COR-L47 (cell line): ENCODE measurements at places on chromosomes 7 and 10.

- no peak for DNase-seq
Measured at GRCh38 chr7:140005754-140006503, 56.8 kb downstream of the PARP12 start.

DNA sequence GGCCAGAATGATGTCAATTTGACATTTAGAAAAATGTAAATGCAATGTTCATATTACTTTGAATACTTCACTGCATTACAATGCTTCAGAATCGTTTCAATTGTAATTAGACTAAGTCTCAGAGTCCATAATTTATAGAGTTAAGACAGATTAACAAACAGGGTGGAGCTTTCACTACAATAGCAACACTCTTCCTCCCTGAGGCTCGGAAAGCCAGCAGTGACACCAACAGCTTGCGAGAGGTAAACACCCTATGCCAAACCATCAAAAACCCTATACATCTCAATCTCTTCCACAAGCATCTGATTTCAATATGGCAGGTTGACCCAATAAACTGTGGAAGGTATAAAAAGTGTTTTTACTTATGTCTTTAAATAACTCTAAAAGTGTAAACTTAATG is 72.2 kb downstream of the DOCK4 start:
- DNase-seq: no peak

DNA sequence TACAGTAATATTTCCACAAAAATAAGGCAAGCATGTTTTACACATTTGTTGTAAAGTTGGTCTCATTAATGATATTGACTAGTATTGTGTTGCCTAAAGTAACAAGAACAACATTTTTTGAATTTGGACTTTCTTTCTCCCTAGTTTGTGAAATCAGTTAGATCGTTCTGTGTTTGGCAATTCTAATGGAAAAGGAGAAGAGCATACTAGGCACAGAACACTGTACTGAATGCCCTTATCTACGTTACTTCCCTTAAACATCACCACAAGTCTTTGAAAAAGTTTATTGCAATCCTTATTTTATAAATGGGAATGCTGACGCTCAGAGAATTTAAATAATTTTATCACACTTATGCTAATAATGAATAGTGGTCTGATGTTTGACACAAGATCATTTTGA is 372.2 kb downstream of the EXOC4 start:
- DNase-seq: no peak

DNA sequence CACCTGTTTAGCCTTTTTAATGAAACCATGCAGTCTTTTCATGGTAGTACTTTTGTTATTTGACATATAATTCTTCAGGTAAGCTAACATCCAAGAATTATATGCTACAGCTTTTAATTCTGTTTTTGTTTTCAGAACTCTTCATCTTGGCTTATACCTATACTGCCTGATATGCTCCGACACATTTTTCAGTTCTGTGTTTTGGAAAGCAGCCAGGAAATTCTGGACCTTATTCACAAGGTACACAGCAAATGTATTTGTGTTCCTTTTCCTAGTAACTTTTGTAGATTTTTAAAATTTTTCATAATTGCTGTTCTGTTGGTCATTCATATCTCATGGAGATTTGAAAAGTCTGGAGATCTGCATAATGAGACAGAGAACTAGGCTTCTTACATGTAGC is 56.7 kb downstream of the BTAF1 start:
- DNase-seq: no peak

- no peak for DNase-seq
Measured at GRCh38 chr7:134357486-134357885, 40.8 kb upstream of the SLC35B4 start.

- peak; percentile 42 for DNase-seq
Measured at GRCh38 chr10:99560277-99561126, 27.8 kb downstream of the NKX2-3 start.

DNA sequence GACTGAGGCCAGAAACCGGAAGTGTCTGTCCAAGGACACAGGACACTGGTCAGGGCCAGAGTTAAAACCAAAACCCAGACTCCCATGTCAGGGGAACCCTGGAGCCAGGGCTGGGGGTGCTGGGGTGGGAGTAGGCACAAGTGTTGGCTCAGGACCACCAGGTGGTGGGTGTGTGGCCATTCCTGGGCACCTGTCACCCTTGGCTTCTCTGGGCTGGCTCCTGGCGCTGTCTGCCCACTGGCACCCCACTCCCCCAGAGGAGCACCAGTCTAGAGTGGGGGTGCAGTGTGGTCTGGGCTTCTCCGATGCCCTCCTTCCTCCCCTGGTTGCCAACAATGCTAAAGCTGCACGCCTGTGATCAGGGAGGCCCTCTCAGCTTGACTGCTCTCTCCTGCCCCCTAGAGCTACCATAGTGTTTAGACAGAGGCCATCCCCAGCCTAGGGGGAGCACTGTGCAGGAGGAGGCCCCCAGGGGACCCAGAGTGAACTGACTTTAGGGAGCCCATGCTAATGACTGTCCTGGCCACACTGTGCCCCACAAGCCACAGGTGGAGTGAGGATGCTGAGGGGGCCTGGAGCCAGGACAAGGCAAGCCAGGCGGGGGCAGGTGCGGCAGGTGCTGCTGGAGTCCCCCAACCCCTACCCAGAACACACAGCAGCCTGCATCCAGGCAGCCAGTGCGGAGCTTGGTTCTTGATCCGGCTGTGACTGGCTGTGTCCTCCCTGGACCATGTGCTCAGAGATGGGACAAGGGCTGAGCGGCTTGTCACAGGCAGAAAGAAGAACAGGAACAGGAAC is 11.0 kb downstream of the RASGEF1A start:
- DNase-seq: no peak

- peak; percentile 65 for DNase-seq
Measured at GRCh38 chr7:79709574-79710409, 256.3 kb upstream of the MAGI2 start.

DNA sequence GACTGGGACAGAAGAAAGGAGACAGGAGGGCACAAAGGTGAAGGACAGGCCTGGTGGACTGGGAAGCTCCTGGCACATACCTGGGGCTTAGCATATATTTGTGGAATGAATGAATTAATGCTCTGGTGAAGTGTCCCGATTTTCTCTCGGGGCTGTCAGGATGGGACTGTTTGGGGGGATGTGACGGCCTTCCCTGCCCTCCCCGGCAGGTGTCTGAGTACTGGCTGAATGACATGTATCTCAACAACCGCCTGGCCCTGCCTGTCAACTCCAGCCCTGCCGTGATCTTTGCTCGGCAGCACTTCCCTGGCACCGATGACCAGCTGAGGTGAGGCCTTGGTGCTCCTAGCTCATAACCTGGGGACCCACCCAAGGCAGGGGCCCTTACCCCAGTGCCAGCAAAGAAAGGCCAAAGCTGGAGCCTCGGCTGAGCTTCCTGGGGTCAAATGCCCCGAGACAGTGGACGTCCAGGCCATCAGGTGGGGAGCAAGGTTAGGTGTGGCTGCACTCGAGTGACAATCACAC is 6.5 kb downstream of the CHAT start:
- DNase-seq: no peak

DNA sequence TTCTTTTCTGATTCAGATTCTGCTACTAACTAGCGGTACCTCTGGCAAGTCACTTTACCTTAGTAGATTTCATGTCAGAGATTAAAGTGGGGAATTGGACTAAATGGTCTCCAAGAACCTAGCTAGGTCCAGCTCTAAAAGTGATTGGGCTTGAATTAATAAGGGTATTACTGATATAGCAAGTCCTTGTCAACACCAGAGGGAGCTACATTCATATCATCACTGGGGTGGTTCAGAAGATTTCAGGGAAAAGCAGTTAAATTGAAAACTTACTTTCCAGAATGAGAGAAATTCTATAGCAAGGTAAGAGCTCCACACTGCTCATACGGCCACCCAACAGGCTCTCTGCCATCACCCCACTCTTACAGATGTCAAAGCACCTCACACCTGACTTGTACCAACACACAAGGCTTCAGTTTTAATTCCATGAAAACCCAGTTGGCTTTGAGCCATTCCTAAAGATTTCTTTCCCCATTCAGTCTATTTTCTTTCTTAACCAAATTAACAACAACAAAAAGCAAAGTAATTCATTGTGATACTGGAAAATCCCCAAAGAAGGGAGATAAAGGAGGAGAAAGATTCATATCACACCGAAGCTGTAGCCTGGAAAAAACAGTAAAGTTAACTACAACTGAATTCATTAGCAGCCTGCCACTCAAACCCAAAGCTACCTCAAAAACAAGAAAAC is 38.0 kb upstream of the SPOCK2 start:
- no peak for DNase-seq

DNA sequence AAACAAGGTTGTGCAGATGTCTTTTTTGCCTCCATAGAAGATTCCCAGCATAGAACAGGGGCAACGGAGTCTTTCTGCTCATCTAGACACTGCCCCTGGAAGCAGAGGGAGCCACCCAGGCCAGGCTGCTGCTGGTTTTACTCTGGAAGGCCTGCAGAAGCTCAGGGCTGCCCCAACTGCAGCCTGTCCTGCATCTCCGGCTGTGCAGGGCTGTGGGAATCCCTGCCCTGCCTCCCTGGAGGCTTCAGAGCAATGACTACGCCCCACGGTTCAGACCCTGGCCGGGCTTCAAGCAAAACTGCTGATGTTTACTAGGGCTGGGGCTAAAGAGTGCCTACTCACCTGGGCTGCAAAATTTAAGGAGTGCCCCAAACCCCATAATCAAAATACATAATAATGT is 43.9 kb downstream of the GHRHR start:
- DNase-seq: no peak

- DNase-seq: no peak
Measured at GRCh38 chr10:19930936-19931893, 115.0 kb downstream of the PLXDC2 start.

GRCh38 chr10:102267748-102268147 is 22.4 kb downstream of the GBF1 start:
- no peak for DNase-seq
